ENCODE measurements at places on chromosomes 5 and 9. TPM values are rescaled to one million over a fixed set of nuclear protein-coding genes. Genes with fewer than 3 reads are reported as not detected.

Gene ZBED3
- total RNA-seq = 3.8 TPM

Gene GABBR2
- not detected for total RNA-seq

Gene HAVCR1
- not detected for total RNA-seq

- no peaks in the 10 kb centered on the region for H3K27me3 ChIP-seq
- no peak overlapping the region for H3K27ac ChIP-seq
- no peak overlapping the region for H3K4me3 ChIP-seq
- H3K4me1 ChIP-seq = no peaks in the 10 kb centered on the region
- DNase-seq = no peak
Observed at GRCh38 chr9:37429441-37430285, 7.2 kb downstream of the GRHPR start.

- DNase-seq = no peak
- no peak overlapping the region for H3K4me3 ChIP-seq
- no peaks in the 10 kb centered on the region for H3K27me3 ChIP-seq
- H3K27ac ChIP-seq = no peak overlapping the region
- H3K36me3 ChIP-seq = peaks cover 82% of the 10 kb centered on the region
Observed at GRCh38 chr9:81669041-81669651, 20.2 kb downstream of the TLE1 start.

DNA sequence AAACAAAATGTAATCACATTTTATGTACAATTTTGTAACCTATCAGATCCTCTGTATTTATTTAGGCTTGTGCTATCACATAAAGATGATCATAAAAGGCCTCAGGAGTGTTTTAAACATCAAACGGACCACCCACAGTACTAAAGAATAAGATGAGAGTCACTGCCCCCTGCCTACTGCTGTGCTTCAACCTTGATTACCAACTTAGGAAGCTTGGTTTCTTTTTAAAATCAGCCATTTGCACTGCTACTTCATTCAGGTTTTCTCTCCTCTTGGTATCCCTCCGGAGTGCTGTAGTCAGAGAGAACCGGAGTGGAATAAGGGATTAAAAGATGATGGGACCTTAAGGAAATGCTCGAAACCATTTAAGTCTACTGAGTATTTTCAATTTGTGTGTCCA lies 6.9 kb downstream of the C7 start:
- no peaks in the 10 kb centered on the region for H3K36me3 ChIP-seq
- H3K27me3 ChIP-seq = no peaks in the 10 kb centered on the region
- H3K4me3 ChIP-seq = no peak overlapping the region
- H3K27ac ChIP-seq = no peak overlapping the region

DNA sequence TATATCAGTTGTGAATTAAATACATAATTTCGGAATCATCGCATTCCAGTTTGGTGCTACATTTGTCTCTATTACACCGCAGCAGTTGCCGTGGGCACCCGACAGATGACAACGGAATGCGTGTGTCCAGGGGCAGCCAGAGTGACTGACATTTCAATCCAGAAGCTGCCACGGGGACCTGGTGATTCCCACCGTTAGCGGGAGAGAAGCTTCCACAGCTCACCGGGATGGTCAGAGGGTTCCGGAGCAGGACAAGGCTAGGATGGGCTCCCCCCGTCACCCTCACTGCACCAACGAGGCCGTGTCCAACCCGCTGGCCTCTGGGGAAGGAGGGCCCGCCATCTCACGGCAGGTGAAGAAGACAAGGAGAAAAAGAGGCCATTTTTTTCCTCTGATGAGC lies 86.8 kb downstream of the GTF3C4 start:
- H3K4me1 ChIP-seq = peaks cover 7% of the 10 kb centered on the region
- no peak overlapping the region for H3K27ac ChIP-seq
- peaks cover 24% of the 10 kb centered on the region for H3K27me3 ChIP-seq
- DNase-seq = no peak
- no peak overlapping the region for H3K4me3 ChIP-seq
- no peaks in the 10 kb centered on the region for H3K36me3 ChIP-seq

DNA sequence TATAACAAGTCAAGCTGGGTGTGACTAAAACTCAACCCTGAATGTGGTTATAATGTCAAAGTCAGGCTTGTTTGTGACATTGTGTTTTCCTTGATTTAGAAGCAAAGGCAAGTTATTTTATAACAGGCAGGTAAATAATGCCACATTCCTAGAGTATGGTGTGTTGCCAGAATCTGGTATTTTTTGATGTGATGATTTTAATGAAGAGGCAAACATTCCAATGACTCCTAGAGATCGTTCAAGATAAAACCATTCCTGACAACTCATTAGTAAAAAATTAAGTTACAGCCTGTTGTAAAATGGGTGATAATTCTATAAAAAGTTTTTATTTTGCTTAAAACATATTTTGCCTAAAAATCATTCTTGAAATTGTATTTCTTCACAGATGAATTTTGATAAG lies 60.0 kb downstream of the RAB14 start:
- no peak overlapping the region for H3K27ac ChIP-seq
- no peak overlapping the region for H3K4me3 ChIP-seq
- peaks cover 62% of the 10 kb centered on the region for H3K36me3 ChIP-seq
- no peaks in the 10 kb centered on the region for H3K27me3 ChIP-seq

Gene ZNF169
- 3.0 TPM for total RNA-seq

- H3K36me3 ChIP-seq = no peaks in the 10 kb centered on the region
- no peaks in the 10 kb centered on the region for H3K27me3 ChIP-seq
- peak; percentile 15 for DNase-seq
- H3K4me1 ChIP-seq = no peaks in the 10 kb centered on the region
- H3K27ac ChIP-seq = no peak overlapping the region
Observed at GRCh38 chr9:93669958-93670207, 93.5 kb downstream of the PHF2 start.

DNA sequence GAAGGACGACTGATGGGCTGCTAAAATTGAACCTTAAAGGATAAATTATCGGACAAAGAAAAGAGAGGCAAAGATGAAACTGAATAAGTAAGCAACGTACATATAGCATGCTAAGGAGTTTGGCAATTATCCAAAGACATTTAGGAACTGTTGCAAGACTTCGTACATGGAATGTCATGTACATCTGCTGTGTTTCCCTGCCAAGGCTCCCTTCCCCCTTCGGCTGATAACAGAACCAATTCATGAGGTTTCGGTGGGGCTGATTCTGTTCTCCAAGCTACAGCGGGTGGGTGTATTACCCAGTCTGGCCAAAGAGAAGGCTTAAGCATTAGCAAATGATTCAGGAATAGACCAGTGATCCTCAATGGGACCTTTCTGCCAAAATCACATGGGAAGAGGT lies 190.9 kb upstream of the FREM1 start:
- no peaks in the 10 kb centered on the region for H3K36me3 ChIP-seq
- no peak overlapping the region for H3K4me3 ChIP-seq
- H3K4me1 ChIP-seq = no peaks in the 10 kb centered on the region

DNA sequence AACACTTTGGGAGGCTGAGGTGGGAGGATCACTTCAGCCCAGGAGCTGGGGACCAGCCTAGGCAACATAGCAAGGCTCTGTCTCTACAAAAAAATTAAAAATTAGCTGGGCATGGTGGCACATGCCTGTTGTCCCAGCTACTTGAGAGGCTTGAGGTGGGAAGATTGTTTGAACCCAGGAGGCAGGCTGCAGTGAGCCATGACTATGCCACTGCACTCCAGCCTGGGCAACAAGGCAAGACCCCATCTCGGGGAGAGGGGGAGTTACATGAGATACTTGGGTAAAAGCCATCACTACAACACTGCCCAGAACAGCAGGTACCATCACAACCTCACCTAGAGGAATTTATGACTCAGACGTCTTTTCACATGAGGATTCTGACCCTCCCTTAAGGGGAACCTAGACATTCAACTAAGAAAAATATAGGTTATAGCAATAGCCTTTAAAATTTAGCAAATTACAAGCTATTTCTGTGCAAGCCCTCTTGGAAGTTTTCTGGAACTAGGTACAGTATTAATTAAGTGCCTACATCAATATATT lies 143.5 kb downstream of the NFIB start:
- H3K4me3 ChIP-seq = no peak overlapping the region
- H3K36me3 ChIP-seq = no peaks in the 10 kb centered on the region
- H3K27ac ChIP-seq = no peak overlapping the region
- H3K4me1 ChIP-seq = peaks cover 5% of the 10 kb centered on the region

Gene MEGF10
- 67.6 TPM for total RNA-seq

Gene IFNA21
- total RNA-seq = not detected

DNA sequence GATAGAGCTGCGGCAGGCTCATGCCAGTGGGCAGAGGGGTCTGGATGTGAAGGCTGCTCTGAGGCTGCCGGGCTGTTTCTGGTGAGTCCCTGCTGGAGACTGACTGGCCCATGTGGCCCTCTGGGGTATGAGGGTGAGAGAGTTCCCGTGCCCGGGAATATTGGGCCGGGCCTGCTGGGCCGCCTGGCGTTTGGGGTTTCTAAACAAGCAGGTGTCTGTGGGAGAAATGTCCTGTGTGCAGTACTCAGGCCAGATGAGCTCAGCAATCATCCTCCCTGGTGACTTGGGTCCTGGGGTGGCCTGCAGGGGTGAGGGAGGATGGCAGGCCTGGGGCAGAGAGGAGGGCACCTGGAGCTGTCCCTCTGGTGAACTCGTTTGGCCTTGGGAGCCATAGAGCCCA lies 74.9 kb downstream of the MACROH2A1 start:
- no peak overlapping the region for H3K27ac ChIP-seq
- H3K4me1 ChIP-seq = peaks cover 7% of the 10 kb centered on the region
- DNase-seq = no peak
- H3K27me3 ChIP-seq = no peaks in the 10 kb centered on the region
- no peaks in the 10 kb centered on the region for H3K36me3 ChIP-seq

Gene FABP6
- total RNA-seq = 0.43 TPM

DNA sequence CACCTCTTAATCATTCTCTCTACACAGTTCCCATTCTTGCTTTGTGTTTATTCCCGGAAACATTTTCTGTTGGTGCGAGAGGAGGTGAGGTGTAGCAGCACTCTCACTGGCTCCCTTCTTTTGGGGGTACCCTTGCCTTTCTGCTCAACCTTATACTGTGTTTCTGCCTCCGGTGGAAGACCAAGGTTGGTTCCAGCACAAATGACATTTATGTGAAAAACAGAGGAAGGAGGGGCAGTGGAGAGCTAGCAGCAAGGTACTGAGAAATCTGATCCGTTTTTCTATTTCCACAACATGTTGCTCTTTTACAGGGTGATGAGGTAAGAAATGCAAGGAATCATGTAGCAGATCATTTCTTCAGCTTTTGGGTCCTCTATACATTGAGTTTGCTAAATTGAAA lies 648.0 kb upstream of the DMAC1 start:
- no peaks in the 10 kb centered on the region for H3K4me1 ChIP-seq
- no peak overlapping the region for H3K4me3 ChIP-seq
- H3K36me3 ChIP-seq = peaks cover 10% of the 10 kb centered on the region
- no peak for DNase-seq

Gene OMD
- total RNA-seq = 0.08 TPM

All from SJCRH30 (cell line).